NCI-H524 (cell line): ENCODE measurements at places on chromosomes 16 and 17.

- no peak for DNase-seq
Measured at GRCh38 chr16:86015606-86016005, 116.6 kb downstream of the IRF8 start.

DNA sequence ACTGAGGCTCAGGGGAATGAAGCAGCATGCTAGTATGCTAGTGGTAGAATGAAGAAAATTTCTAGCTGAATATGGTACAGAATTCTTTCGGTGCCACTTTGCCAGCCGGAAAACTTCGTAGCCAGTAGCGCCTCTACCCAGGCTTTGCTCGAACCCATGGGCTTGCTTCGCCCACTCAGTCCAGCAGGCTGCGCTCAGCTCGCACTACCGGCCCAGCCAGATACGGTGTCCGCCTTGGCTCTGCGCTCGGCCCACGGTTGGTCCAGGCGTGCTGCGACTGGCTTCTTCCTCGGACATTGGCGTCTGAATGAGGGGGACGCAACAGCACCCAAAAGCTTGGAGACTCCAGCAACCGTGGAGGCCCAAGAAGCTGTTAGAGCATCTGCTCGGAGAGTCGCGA lies 372.5 kb upstream of the CDH8 start:
- no peak for DNase-seq

DNA sequence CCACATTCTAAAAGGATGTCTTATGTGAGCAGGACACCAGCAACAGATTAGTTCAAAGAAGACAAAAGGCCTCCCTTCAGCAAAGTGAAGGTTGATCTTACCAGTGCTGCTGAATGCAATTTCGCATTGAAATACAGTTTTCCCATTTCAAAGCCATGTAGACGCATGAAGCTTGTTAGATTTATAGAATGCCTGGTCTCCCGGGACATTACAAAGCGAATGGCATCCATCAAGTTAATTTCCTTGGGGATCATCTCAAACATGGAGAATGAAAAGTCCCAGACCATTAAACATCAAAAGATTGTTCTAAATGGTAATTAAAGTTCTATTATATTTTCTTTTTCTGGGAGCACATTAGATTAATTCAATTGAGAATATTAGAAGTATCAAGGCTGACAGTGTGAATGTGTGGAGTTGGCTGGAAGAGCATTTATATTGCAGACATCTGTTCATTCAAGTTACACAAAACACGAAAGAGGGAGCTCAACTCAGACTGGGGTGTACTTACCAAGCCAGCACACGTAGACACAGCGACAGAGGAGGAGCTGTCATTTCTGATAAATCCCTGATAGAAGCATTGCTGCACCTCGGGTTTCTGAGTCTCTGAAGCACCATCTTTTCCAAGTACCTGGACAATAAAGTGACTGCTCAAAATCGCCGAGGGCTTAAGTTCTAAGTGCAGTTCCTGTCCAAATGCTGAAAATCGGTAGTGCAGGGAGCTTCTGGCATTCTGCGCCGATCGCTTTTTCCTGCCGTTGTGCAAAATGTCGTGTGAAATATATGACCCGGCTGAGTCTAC lies 3.8 kb downstream of the ADAMTS18 start:
- DNase-seq: no peak

DNA sequence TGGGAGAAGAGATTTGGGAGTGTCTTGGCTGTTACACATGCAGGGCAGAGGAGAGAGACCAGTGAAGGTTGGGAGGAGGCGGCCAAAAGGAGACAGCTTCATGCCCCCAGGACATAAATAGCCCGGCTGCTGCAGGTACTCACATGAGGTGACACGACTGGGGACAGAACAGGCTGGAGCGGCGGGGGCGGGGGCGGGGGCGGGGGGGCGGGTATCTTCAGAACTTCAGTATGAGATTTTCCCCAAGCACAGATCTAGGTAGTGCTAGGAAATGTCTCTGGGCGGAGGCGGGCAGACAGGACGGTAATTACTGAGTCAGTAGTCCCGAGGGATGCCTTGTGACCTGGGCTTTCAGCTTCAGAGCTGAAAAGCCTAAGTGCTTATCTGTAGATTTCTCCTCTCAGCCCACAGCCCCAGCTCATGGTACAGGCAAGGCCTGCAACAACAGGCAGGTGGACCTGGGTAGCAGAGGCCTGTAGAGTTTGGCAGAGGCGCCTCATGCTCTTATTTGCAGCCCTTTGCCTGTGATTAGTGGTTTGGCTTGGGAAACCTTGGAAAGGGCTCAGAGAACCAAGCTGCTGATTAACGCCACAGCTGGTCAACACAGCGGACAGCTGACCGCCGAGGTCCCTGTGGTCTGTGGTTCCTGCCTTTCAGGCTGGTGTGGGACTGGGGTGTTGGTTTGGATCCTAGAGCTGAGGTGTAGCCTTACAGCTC lies 24.5 kb downstream of the UNK start:
- DNase-seq: no peak

DNA sequence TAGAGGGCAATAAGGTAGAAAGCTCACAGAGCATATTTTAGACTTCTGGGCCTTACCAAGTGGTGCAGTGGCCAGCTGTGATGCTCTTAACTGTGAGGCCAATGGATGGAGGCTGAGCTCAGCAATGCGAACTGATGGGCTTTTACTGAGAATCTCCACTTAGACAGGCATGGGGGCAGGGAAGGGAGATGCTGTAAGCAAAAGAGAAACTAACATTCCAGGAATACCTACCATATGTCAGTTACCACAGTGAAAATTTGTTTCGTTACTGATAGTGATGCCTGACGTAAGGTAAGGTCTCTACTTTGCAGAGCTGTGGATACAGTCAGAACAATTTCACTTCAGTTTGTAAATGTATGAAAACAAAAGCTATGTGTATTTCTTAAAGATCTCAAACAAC lies 250.6 kb upstream of the ZFHX3 start:
- no peak for DNase-seq

- DNase-seq: peak; percentile 26
Measured at GRCh38 chr17:12665263-12666210, at the start of gene MYOCD. Gene MYOCD (plus strand): TSS chr17:12665890. CDS start chr17:12666189, 299 bp downstream.

DNA sequence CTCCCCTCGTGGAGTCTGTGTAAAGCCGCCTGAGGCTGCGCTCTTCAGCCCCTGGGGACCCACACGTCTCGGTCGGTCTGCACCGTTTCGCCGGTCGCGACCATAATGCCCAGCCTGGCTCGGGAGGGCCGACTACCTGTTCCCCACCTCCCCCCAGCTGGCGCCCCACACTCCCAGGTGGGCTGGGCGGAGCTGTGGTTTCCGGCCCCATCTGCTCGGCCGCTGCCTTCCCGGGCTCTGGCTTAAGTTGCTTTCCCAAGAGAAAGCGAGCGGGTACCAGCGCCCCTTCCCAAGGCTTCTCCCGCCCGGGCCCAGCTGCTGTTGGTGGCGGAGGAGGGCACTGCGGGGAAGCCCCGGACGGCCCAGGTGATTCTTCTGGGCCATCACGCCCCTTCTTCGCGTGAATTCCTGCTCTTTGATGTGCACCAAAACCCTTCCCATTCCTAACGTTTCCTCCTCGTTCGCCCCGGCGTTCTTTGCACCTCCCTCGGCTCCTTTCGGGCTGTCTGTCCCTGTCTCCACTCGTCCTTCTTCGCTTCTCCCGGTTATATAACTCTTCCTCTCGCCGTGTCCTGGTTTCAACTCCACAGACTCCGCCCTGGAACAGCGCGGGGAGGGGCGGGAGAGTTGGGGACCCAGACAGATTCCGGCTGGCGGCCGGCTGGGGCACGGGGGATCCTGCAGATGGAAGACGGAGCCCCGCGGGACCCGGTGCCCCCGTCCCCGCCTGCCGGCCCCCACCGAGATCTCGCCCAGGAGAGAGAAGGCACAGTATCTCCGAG lies 2.0 kb downstream of the KDM6B start:
- peak; percentile 72 for DNase-seq

- DNase-seq: no peak
Measured at GRCh38 chr17:75159196-75160031, 5.1 kb upstream of the JPT1 start.

- DNase-seq: peak; percentile 90
Measured at GRCh38 chr17:74691151-74691550, 21.6 kb downstream of the CD300LF start.

DNA sequence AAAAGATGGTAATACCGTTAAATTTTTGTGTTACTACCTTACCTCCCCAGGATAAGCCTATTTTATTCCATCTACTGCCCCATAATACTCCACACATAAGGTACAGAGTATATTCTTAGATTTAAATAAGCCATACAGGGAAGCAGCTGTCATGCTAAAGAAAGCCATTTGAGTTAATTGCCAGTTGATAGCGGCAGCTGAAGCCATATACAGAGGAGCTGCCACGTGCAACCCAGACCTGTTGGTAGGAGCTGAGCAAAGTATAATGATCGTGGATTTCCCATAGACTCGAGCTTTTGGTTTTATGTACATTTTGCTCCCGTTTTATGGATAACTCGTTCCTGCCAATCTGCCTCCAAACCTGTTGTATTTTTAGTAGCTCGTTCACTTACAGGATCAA lies 12.0 kb downstream of the CPSF4L start:
- DNase-seq: peak; percentile 85

DNA sequence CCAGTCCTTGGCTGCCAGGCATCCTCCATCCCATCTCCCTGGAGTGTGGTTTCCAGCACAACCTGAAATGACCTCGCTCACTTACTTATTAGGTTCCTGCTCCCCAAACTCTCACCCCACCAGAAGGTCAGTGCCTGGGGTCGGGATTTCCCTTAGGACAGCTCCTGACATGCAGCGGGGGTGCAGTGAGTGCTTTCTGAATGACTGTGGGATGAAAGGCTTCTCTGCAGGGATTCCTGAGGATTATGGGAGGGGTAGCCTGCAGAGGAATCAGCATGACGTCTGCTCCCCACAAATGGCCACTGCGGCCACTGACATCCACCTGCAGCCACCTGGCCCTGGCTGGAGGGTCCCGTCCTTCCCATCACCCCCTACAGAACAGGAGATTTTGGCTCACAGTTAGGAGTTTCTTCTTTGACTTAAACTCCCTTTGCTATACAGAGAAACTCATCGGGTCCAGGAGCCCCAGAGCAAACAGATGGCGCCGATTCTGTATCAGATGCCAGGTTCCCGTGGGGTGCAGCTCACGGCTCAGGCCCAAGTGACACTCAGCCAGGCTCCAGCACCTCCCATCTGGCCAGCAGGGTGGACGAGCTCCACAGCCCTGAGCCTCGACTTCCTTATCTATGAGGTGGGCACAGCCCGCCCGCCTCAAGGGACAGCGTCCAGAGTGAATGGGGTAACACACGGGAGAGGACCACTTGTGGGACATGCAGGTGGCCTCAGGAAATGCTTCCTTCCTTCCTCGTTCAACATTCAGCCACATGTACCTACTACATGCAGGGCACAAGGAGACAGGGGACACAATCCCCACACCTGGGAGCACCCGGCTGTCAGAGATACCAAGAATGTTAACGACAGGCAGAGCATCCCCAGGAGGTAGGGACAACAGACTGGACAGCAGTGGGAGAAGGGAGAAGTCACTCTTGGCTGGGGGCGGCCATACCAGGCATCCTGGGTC lies 69.8 kb downstream of the RMI2 start:
- DNase-seq: peak; percentile 67

GRCh38 chr17:41367426-41368075 lies 2.1 kb downstream of the KRT33B start:
- no peak for DNase-seq

DNA sequence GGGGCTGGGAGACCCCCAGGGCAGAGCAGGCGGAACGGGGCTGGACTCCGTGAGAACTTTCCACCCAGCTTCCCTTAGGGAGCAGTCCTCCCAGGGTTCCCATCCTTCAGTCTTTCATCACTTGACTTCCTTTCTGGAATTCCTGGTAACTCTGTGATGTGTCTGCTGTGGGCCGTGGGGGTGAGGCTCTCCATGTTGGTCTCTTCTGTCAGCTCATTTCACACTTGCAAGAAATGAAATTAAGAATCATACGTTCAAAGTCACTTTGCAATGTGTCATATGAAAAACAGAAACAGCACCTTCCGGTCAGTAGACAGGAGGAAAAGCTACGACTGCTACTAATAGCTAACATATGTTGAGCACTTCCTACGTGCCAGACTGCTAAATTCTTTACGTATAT lies 5.4 kb upstream of the BBS2 start:
- DNase-seq: no peak
